ENCODE measurements at places on chromosomes 2 and 18. TPM values are rescaled to one million over a fixed set of nuclear protein-coding genes. Genes with fewer than 3 reads are reported as not detected.

ACMSD gene
- not detected for total RNA-seq

TOGARAM2 gene
- 0.17 TPM for total RNA-seq

THUMPD2 gene
- total RNA-seq: 5.5 TPM

LRPPRC gene
- 50.5 TPM for total RNA-seq

STRN gene
- total RNA-seq: 14.8 TPM

CCDC178 gene
- total RNA-seq: not detected

NEB gene
- total RNA-seq: 0.23 TPM

GALNT13 gene
- total RNA-seq: 0.21 TPM

IL1F10 gene
- total RNA-seq: not detected

Data from HT1080 (cell line).